IMR-90 (cell line): ENCODE measurements at places on chromosomes 16 and 17. TPM values are rescaled to one million over a fixed set of nuclear protein-coding genes. Genes with fewer than 3 reads are reported as not detected.

GRCh38 chr16:28321700-28322411 lies 29.5 kb downstream of the SBK1 start:
- peak; percentile 9 for DNase-seq

DNA sequence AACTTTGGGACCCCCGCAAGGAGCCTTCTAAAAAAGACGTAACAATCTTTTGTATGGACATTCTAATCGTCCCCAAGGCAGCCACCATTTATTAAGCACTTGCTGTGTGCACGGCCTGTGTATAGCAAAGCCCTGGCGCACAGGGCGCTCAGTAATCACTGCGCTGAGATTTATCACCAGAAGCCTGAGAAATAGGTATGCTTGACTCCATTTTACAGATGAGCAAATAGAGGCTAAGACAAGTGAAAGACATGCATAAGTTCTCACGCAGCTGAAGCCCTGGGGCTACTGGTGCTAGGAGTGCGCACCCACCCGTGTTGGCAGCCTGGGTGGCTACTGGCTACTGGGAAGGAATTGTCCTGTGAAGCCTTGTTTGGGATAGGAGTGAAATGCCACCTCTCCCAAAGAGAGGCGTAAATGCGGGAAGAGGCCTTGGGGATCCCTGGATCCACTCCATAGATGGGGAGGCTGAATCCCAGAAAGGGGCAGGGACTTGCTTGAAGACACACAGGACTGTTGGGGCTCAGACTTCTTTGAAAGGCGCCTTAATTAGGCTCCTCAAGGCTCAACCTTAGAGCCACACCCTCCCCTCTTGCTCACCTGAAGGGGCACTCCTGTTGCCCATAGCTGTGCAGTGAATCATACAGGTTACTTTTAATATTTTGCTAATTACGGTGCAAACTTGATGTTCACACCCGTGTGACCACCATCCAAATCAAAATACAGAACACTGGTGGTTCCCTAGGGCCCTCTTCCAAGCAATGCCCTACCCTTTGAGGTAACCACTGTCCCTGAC lies 634 bp upstream of the NATD1 start:
- no peak for DNase-seq

- DNase-seq = no peak
These were observed 18.0 kb upstream of the SPATA32 start for GRCh38 chr17:45279898-45280297.

GRCh38 chr16:89322321-89323119 lies 105.0 kb downstream of the ZNF778 start:
- DNase-seq = peak; percentile 82

GRCh38 chr17:38410201-38410600 lies 18.1 kb upstream of the ARHGAP23 start:
- DNase-seq = no peak

GRCh38 chr17:8436844-8437171 lies 1.1 kb downstream of the NDEL1 start:
- no peak for DNase-seq

Gene GPR179
- not detected in 2 replicates for polyA plus RNA-seq

Gene ABCC11
- polyA plus RNA-seq = 0.06 and 0.09 TPM in 2 replicates

GRCh38 chr17:75557075-75557851 lies 30.3 kb upstream of the MYO15B start:
- peak; percentile 17 for DNase-seq

DNA sequence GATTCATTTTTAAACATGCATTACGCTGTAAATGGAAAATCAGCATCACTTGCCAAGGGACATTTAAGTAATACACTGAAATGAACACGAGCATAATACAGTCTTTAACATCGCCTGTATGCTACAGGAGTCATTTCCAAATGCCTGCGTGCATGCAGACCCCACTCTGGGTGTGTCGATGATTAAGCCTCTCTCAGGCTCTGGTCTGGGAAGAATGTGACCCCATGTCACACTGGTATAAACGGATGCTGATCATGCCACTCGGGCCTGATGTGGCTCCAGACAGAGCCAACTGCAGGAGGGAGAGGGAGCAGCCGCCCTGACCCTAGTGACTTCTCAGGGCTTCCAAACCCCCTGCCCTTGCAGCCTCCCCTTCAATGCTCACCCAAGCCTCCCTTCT lies 10.8 kb downstream of the EMP2 start:
- peak; percentile 48 for DNase-seq
